Chondrocyte (in vitro differentiated cells): ENCODE measurements at places on chromosomes 6 and 20. TPM values are rescaled to one million over a fixed set of nuclear protein-coding genes. Genes with fewer than 3 reads are reported as not detected.

DNA sequence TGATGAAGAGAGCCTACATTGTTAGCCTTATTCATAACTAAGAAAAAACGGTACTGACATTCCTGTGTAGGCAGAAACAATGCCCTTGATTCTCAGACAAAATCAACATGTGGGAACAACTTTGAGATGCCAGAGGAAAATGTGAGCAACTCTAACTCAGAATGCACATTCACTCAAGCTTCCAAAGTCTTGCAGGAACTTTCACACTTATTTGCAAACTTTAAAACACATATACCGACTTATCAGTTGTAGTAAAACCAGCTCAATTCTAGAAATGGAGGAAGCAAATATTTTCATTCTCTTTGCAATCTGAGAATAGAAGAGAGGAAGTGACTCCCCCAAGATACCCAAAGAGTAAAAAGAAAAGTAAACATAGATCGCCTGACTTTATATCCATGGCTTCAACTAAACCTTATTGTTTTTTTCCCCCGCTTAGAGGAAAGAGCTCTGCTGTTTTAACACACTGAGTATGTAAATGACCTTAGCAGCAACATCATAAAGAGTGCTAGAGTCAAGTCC, 117.6 kb downstream of the EPB41L2 start:
- H3K4me3 ChIP-seq, result peak overlapping the region; percentile 17
- H3K4me1 ChIP-seq, result peaks cover 27% of the 10 kb centered on the region
- no peak for DNase-seq
- peak overlapping the region; percentile 53 for H3K27ac ChIP-seq
- H3K27me3 ChIP-seq, result no peaks in the 10 kb centered on the region

- peak overlapping the region; percentile 9 for H3K27ac ChIP-seq
- DNase-seq, result no peak
- H3K4me1 ChIP-seq, result peaks cover 35% of the 10 kb centered on the region
- H3K27me3 ChIP-seq, result no peaks in the 10 kb centered on the region
Measured at GRCh38 chr6:52361414-52361944, 472 bp upstream of the PAQR8 start.

DNA sequence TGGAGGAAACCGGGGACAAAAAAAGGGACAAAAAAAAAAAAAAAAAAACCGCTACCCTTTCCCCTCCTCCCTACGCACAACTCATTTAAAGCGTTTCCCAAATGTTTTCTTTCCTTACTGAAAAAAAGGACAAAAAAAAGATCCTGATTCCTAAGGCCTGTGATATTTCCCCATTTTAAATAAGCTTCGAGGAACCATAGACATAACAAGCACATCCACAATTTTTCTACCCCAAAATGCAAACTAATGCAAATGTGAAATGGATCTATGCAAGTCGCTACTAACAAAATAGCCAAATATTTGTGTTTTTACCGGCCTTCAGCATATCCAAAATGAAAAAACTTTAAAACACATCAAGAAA, 1.4 kb upstream of the ZNF217 start:
- no peak for DNase-seq
- peaks cover 51% of the 10 kb centered on the region for H3K4me1 ChIP-seq
- H3K27me3 ChIP-seq, result no peaks in the 10 kb centered on the region

TAGAP gene
- not detected in 3 replicates for total RNA-seq

MOXD1 gene
- total RNA-seq, result 9.0 to 14.3 TPM (median 9.1 TPM) in 3 replicates

- DNase-seq, result no peak
- H3K27me3 ChIP-seq, result peaks cover 63% of the 10 kb centered on the region
- peaks cover 7% of the 10 kb centered on the region for H3K4me1 ChIP-seq
- no peak overlapping the region for H3K27ac ChIP-seq
Measured at GRCh38 chr6:32803416-32803815, 13.4 kb downstream of the HLA-DOB start.

- no peaks in the 10 kb centered on the region for H3K27me3 ChIP-seq
- DNase-seq, result no peak
Measured at GRCh38 chr6:22433745-22434144, 135.6 kb upstream of the HDGFL1 start.

GRCh38 chr6:156598855-156599180, 178.4 kb upstream of the ARID1B start:
- H3K4me1 ChIP-seq, result peaks cover 8% of the 10 kb centered on the region
- DNase-seq, result no peak
- no peak overlapping the region for H3K27ac ChIP-seq

- H3K27ac ChIP-seq, result peak overlapping the region; percentile 98
- no peaks in the 10 kb centered on the region for H3K36me3 ChIP-seq
- no peaks in the 10 kb centered on the region for H3K27me3 ChIP-seq
- no peak for DNase-seq
- peaks cover 86% of the 10 kb centered on the region for H3K4me1 ChIP-seq
Measured at GRCh38 chr20:50111120-50111828, 1.7 kb downstream of the UBE2V1 start.

- no peaks in the 10 kb centered on the region for H3K36me3 ChIP-seq
- peaks cover 41% of the 10 kb centered on the region for H3K4me1 ChIP-seq
- no peak overlapping the region for H3K4me3 ChIP-seq
- no peaks in the 10 kb centered on the region for H3K27me3 ChIP-seq
- H3K27ac ChIP-seq, result no peak overlapping the region
Measured at GRCh38 chr6:148311966-148312669, 30.5 kb upstream of the SASH1 start.

TSHZ2 gene
- 0.28 to 0.37 TPM in 2 of 3 replicates, not detected in the other for total RNA-seq

TOX2 gene
- 0.12 to 0.18 TPM in 2 of 3 replicates, not detected in the other for total RNA-seq

FAM209B gene
- not detected in 3 replicates for total RNA-seq

GRCh38 chr6:63347599-63347998, 27.8 kb upstream of the LGSN start:
- no peak overlapping the region for H3K4me3 ChIP-seq
- no peaks in the 10 kb centered on the region for H3K27me3 ChIP-seq
- H3K27ac ChIP-seq, result peak overlapping the region; percentile 57
- peaks cover 2% of the 10 kb centered on the region for H3K36me3 ChIP-seq
- peaks cover 16% of the 10 kb centered on the region for H3K4me1 ChIP-seq

- DNase-seq, result no peak
- peaks cover 18% of the 10 kb centered on the region for H3K27me3 ChIP-seq
- no peaks in the 10 kb centered on the region for H3K36me3 ChIP-seq
- H3K4me1 ChIP-seq, result no peaks in the 10 kb centered on the region
- H3K27ac ChIP-seq, result no peak overlapping the region
Measured at GRCh38 chr6:128739112-128739511, 143.8 kb upstream of the LAMA2 start.

NKX2-2 gene
- not detected in 3 replicates for total RNA-seq

GRCh38 chr6:166781331-166781730, 154.3 kb upstream of the RPS6KA2 start:
- DNase-seq, result no peak
- no peaks in the 10 kb centered on the region for H3K4me1 ChIP-seq
- no peak overlapping the region for H3K27ac ChIP-seq
- no peak overlapping the region for H3K4me3 ChIP-seq
- H3K27me3 ChIP-seq, result peaks cover 6% of the 10 kb centered on the region

TAAR9 gene
- not detected in 3 replicates for total RNA-seq

DNA sequence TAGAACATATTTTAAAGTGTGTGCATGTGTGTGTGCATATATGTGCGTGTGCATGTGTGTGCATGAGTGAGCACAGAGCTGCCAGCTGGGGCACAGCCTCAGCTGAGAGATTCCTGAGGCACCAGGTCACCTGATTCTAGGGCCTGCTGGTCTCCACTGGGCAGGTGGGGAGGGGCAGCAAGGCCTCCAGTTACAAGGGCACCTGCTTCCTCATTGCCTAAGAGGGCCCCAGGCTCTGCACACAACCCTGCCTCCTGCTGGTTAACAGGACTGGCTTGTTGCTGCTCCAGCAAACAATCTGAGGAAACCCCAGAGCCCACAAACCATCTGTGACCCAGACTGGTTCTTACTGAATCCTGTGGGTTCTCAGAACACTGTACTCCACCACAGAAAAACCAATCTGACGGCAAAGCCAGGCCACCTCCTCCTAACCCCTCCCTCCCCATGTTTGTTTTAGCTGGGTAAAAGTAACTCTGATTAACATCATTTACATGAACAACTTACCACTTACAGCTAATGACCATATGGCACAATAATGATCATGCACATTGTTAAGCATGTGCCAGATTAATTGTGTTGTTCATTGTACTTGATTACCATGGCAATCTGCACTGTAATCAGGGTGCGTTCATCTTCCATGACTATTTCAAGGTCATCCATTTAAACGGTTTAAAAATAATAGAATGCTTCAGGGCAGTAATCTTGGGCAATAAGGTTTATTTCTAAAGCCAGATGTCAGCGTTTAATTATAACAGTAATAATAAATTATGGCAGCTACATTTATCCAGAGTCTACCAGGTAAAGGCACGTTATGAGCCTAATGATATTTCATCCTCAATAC, 23.1 kb upstream of the UBE2J1 start:
- no peak overlapping the region for H3K27ac ChIP-seq
- H3K4me3 ChIP-seq, result no peak overlapping the region
- no peaks in the 10 kb centered on the region for H3K4me1 ChIP-seq
- no peaks in the 10 kb centered on the region for H3K27me3 ChIP-seq

DNA sequence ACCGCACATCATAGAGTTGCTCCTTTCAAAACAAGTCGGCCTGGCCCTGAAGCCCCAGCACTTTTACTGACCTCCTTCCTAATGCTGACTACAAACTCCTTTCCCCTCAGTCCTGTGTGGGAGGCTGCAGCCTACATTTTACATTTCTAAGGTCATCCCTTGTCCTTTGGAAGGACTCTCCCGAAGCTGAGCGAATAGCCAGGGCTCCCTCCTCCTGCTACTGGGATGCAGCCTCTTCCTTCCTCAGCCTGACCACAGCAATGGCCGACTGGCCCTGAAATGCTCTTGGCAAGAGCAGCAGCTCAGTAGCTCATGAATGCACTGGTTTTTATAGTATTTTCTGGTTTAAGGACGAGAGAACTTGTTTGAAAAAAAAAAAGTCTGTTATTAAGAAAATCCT, 679 bp downstream of the ADGRF5 start:
- H3K4me3 ChIP-seq, result no peak overlapping the region
- no peaks in the 10 kb centered on the region for H3K27me3 ChIP-seq
- no peaks in the 10 kb centered on the region for H3K36me3 ChIP-seq
- no peak for DNase-seq
- H3K27ac ChIP-seq, result no peak overlapping the region
- peaks cover 5% of the 10 kb centered on the region for H3K4me1 ChIP-seq

- no peaks in the 10 kb centered on the region for H3K27me3 ChIP-seq
- peak within 1 kb of the TSS; percentile 95 for H3K4me3 ChIP-seq
- H3K27ac ChIP-seq, result peak within 1 kb of the TSS; percentile 87
- H3K4me1 ChIP-seq, result peaks cover 66% of the 10 kb centered on the region
Measured at GRCh38 chr6:3227363-3228045, at the start of gene TUBB2B. Gene TUBB2B (minus strand): TSS chr6:3227653. CDS start chr6:3227543, 110 bp downstream.

TPBG gene
- total RNA-seq, result 10.6 to 11.9 TPM (median 11.2 TPM) in 3 replicates

ZBTB24 gene
- 6.6 to 8.1 TPM (median 7.1 TPM) in 3 replicates for total RNA-seq

GRCh38 chr6:42417641-42418112, 34.0 kb downstream of the TRERF1 start:
- no peak for DNase-seq
- H3K27me3 ChIP-seq, result no peaks in the 10 kb centered on the region
- no peak overlapping the region for H3K4me3 ChIP-seq
- H3K27ac ChIP-seq, result no peak overlapping the region
- peaks cover 6% of the 10 kb centered on the region for H3K4me1 ChIP-seq

RBPJL gene
- total RNA-seq, result not detected in 3 replicates

GPR6 gene
- total RNA-seq, result not detected in 3 replicates

DNA sequence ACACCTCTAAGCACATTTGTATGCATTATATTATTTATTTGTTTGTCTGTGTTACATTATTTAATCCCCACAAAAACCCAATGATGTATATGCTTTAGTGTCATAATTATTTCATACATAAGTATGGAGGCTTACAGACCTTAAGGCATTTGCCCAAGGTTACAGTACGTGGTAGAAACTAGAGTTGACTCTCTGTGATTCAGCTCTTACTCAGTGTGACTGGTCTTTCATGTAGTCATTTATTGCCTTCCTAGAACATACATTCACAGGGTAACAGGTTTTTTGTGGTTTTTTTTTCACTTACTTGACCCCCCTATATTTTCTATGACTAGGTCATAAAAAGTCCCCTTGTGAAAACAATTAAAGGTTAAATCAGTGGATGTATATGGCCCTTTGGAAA, 566.8 kb downstream of the TFAP2A start:
- H3K4me3 ChIP-seq, result no peak overlapping the region
- no peak for DNase-seq
- H3K27me3 ChIP-seq, result no peaks in the 10 kb centered on the region
- H3K36me3 ChIP-seq, result peaks cover 2% of the 10 kb centered on the region
- H3K4me1 ChIP-seq, result no peaks in the 10 kb centered on the region
- no peak overlapping the region for H3K27ac ChIP-seq
